ENCODE measurements at places on chromosomes 4 and X.

DNA sequence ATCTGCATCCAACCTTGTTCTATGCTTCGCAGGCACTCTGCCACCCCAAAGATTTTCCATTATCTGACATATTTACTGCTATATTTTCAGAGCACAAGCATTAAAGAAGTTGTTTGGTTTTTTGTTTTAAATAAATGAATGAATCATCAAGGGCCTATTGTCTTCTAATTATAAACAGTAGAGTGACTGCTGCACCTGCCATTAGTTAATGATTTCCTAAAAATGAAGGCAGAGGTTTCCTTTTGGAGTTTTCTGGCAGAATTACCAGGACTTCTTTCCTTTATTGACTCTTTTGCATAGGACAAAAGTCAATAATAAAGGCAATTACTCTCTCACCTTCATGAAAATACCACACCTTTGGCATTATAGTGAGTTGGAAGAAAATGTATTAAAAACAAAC lies 238.1 kb downstream of the INPP4B start:
- DNase-seq, result no peak

- no peak for DNase-seq
These were observed 230.9 kb upstream of the AFF2 start for GRCh38 chrX:148269513-148269912.

DNA sequence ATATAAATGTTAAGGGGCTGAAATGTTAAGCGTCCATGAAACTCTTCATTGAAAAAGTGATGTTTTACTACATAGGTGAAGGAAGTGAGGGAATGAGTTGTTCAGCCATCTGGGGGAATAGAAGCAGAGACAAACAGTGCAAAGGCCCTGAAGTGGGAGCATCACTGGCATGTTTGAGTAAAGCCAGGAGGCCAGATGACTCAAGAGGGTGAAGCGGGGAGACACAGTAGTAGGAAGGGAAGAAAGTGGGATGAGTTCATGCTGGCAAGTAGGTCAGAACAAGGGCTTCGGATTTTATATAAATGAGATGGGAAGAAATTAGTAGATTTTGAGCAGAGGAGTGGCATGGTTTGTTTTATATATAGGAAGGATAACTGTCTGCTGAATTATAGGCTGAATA lies 112.5 kb upstream of the MAP9 start:
- no peak for DNase-seq

DNA sequence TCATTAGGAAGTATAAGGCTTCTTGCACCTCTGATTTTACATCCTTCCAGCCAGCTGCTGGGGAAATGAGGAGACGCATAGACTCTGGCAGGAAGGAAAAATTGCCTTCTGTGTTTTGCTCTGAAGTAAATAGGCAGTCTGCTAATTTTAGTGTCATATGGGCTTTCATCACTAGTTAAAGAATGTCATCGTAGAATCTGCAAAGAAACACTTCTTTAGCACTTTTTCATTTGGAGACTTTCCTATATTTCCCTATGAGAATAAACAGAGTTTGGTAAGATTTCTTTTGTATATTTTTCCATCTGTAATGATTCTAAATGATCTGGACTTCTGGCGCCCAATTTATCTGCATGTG lies 3.3 kb downstream of the ADGRL3 start:
- no peak for DNase-seq

All from BE2C (cell line).